ENCODE measurements at places on chromosomes 11 and 22.

GRCh38 chr11:65492637-65493366 lies 6.0 kb upstream of the MALAT1 start:
- no peak for DNase-seq

DNA sequence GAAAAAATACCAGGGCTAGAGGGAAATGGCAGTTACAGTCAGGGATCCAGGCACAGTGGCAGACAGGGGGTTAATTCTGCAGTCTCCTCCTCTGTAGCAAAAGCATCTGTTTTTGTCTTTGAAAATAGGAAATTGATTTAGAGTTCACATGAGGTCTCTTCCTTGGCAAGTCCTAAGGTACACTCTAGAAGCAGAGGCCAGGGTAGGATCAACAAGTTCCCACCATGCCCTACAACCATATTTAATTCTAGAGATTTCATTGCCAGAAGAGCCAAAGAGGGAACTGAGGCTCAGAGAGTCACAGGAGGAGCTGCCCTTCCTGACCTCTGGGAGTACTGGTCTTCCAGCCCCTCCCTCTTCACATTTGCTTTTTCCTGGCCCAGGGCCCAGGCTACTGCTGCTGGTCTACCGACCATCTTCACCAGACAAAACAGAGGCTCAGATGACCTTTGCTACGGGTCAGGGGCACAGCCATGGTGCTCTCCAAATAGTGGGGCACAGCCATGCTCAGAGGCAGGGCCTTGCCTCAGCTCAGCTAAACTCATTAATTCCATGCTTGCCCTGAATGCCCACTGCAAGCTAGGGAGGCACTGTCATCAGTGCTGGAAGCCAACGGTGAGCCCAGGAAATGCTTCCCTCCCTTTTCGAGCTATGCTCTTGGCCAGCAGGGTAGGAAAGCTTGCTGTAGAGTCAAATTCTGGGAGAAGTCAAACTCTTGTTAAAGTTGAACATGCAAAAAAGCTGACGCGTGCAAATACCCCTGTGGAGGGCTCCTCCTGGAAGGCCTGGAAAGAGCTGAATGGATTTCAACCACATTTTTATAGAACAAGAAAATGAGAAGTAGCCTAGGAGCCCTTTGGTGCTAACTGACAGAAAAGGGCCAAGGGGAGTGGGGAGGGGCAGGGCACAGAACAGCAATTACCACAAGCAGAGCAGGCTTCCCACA lies 11.7 kb upstream of the CHRM4 start:
- no peak for DNase-seq

GRCh38 chr22:37913233-37913721 lies 7.2 kb downstream of the MICALL1 start:
- no peak for DNase-seq

DNA sequence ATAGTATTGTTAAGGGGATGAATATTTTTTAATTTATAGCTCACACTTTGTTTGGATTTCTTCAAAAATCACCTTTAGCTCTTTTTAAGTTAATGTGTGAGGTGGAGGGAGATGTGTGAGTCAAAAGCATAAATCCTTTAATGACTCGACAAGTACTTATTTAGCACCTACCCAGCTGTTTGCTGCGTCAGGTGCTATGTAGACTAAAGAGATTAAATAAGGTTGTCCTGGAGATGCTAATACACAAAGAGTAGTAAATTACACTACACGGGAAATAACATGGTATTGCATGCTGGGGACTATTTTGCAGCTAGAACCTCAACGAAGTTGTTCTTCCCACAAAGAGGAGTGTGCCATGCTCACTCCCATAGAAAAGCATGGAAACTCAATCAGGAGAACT lies 583.3 kb upstream of the TENM4 start:
- DNase-seq, result no peak

DNA sequence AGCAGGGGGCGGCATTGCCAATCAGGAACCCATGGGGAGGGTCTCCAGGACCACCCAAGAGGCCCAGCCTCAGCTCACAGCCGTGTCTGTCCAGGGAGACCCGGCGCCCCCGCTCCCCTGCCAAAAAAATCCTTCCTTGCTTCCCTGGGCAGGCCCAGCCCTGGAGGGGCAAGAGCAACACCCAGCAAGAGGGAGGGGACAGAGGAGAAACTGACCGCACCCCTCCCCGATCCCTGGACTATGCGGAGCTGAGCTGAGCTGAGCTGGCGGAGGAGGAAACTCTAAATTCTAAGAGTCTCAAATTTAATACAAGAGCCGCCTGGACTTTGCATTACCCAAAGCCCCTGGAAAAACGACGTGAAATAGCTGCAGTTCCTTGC lies 52.0 kb upstream of the SHISAL1 start:
- no peak for DNase-seq

DNA sequence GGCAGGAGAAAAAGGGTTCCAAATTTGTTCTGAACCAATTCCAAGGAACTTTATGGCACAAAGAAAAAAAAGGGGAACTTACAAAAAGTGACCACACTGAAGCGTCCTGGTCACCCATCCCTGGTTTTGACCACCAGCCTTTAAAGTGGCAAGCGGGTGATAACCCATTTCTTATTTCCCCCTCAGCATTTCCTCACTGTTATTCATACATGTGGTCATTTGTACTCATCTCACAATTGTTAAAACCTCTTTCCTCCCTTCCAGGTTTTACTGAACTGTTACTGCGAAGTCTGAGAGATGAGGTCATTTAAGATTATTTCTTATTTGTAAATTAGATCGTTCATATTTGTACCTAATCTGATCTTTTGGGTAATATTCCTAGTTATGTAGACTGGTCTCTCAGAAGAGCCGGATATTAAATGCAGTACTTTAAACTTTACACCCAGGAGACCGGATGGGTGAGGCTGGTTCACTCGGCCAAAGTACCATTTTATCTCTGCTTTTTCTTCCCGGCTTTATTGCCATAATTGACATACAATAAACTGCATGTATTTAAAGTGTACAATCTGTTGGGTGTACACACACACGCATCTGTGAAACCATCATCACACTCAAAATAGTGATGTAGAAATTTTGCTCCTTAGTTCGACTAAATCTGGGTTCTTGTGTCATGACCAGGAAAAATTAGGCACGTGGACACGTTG lies 47.0 kb downstream of the CDPF1 start:
- no peak for DNase-seq

- no peak for DNase-seq
Observed at GRCh38 chr22:44491269-44492035, 6.6 kb downstream of the RTL6 start.

GRCh38 chr11:87659807-87660206 lies 515.4 kb downstream of the RAB38 start:
- DNase-seq, result no peak
